Spleen (tissue), 13 donors: ENCODE measurements at places on chromosomes 12 and 14.

DNA sequence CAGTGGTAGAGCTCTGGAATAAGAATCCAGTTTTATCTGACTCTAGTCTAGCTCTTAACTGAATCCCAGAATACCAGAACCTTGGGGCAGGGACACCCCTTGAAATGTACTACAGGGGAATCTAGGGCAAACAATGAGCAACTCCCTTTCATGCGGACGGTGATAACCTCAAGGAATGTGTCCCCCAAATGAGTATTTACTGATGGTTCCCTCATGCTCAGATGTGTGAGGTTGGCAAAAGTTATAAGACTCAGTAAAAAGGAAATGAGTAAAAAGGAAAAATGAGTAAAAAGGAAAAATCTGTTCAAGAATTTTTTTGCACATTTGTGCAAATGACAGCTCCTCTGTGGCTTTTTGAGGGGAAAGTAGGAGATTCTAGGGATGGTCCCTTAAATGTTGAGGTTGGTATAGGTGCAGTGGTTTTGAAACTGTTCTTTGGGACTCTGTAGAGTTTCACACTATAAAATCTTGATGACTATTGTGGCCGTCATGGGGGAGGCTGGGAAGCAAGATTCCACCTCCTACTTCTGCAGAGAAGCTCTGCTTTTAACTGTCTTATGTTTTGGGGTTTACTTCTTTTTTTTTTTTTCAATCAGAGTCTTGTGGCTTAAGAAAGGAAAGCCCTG is 58.6 kb downstream of the NRXN3 start:
- DNase-seq = no peak

- DNase-seq = peak; percentile 5
These were observed 2.7 kb downstream of the TMEM119 start for GRCh38 chr12:108594960-108595710.

DNA sequence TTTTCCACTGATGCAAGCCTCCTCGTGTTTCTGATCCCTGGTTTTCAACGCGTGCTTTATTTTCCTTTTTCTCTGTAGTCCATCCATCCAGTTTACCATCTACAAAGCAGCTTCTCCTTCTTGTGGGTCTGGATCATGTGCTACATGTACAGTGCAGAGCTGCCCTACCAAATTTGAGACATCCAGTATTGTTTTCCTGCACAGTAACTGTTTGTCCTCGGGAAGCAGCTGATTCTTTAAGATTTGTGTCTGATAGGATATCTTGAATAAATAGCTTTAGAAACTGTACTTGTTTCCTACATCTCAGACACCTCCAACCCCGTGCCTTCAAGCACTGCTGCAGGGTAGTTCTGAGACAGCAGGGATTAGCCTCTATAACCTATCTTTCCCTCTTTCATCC is 368.1 kb upstream of the FAR2 start:
- DNase-seq = no peak

GRCh38 chr12:19520646-19521415 is 81.5 kb downstream of the AEBP2 start:
- no peak for DNase-seq

GRCh38 chr14:92677087-92677668 is 71.2 kb downstream of the LGMN start:
- peak; percentile 71 for DNase-seq
